ENCODE measurements at places on chromosomes 5 and 9. TPM values are rescaled to one million over a fixed set of nuclear protein-coding genes. Genes with fewer than 3 reads are reported as not detected.

SHISAL2B gene
- 0.49 TPM for total RNA-seq

MAST4 gene
- 17.7 TPM for total RNA-seq

ADAMTS19 gene
- total RNA-seq: 2.2 TPM

PRDM12 gene
- not detected for total RNA-seq

EIF4E1B gene
- total RNA-seq: not detected

STKLD1 gene
- 1.2 TPM for total RNA-seq

FGF18 gene
- total RNA-seq: under 0.01 TPM

SLC36A3 gene
- not detected for total RNA-seq

PTGS1 gene
- 0.49 TPM for total RNA-seq

PRDM9 gene
- not detected for total RNA-seq

GGTA1 gene
- 1.7 TPM for total RNA-seq
